ENCODE measurements at places on chromosomes 12 and 14. TPM values are rescaled to one million over a fixed set of nuclear protein-coding genes. Genes with fewer than 3 reads are reported as not detected.

GRCh38 chr12:90085494-90086274, 377.0 kb upstream of the ATP2B1 start:
- no peak overlapping the region for H3K4me3 ChIP-seq
- H3K27me3 ChIP-seq = no peaks in the 10 kb centered on the region
- no peaks in the 10 kb centered on the region for H3K36me3 ChIP-seq

- H3K27ac ChIP-seq = no peak overlapping the region
- no peaks in the 10 kb centered on the region for H3K27me3 ChIP-seq
- DNase-seq = no peak
Measured at GRCh38 chr14:95609398-95609990, 74.6 kb downstream of the GLRX5 start.

DNA sequence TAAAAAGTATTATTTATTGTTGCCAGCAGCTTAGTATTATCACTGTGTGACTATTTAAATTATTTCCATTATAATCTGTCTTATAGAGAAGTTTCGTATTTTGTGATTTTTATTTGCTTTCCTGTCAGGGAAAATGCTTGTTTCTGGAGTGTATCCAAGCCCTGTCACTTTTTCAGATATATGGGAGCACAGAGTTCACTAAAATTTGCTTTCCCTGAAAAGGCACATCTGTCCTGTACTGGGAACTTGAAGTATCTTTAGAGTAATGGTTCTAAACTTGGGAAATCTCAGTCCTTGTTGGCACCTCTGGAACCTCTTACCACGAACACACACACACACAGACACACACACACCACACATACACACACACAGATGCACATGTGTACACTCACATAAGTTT, 39.3 kb upstream of the SSTR1 start:
- no peak for DNase-seq
- H3K4me3 ChIP-seq = no peak overlapping the region
- no peaks in the 10 kb centered on the region for H3K4me1 ChIP-seq
- no peaks in the 10 kb centered on the region for H3K36me3 ChIP-seq

DNA sequence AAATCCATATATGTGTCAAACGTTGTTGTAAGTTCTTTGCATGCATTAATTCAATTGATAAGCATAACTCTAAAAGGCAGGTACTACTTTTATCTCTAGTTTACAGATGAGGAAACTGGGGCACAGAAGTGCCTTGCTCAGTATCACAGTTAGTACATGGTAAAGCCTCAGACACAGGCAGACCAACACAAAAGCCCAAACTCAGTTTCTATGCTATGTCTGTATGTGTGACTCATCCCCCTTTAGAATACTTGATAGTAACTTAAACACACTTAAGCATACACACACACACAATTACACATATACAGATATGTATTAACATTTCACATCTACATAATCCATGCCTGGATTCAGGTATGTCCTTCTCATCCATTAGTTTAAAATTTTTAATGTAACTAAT, 88.0 kb downstream of the EPS8 start:
- peaks cover 75% of the 10 kb centered on the region for H3K4me1 ChIP-seq
- H3K27ac ChIP-seq = peak overlapping the region; percentile 81
- DNase-seq = no peak

- no peak overlapping the region for H3K4me3 ChIP-seq
- H3K27ac ChIP-seq = no peak overlapping the region
- no peaks in the 10 kb centered on the region for H3K27me3 ChIP-seq
- DNase-seq = no peak
Measured at GRCh38 chr14:100271247-100271939, 32.4 kb downstream of the YY1 start.

DNA sequence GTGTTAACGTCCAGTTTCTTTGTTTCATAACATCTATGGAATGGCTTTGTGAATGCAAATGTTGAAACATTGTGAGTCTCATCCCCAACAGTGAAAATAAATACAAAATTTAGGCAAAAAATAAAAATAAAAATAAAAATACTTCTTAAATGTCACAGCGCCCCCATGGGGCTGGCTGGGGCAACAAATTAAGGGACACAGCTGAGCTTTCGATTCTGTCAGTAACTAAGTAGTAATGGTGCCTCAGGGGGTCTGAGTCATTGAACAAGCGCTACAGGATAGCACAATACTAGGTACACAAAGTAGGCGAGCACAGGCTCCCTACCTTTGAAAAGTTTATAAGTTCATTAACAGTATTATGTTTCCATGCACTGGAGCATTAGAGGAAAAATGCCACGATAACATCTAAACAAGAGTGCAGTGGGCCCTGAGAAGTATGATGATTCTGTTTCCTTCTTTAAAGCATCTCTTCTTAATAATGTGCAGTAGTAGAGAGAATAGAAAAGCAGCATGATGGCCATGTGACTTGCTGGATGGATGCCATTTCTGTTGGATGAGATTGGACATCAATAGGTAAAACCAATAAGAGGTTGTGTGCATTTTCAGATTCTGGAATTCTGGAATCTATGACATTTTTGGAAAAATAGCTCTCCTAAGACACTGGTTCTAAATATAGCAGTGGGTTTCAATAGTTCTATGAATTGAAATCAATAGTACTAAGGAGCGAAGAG, 667.2 kb downstream of the DIO2 start:
- DNase-seq = no peak
- no peak overlapping the region for H3K4me3 ChIP-seq
- H3K27me3 ChIP-seq = no peaks in the 10 kb centered on the region
- H3K36me3 ChIP-seq = no peaks in the 10 kb centered on the region

DNA sequence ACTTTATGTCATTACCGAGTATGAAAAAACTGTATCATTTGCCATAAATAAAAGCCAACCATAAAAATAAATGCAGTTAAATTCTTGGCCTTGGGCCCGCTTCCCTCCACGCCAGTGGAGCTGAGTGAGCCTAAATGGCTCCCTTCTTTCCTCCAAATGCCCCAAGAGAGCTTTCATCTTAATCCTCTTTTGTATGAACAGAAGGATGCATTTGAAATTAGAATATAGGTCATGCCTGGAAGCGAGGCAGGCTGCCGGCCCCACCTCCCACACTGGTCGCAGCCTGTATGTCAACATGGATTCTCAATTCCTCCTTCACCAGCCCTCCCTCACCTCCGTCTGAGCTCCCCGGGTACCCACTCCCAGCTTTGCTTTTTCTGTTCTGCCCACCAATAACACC, 245.7 kb downstream of the SLC15A4 start:
- DNase-seq = no peak
- no peaks in the 10 kb centered on the region for H3K4me1 ChIP-seq
- no peak overlapping the region for H3K4me3 ChIP-seq
- H3K36me3 ChIP-seq = no peaks in the 10 kb centered on the region

P2RX2 gene
- not detected for total RNA-seq

DNA sequence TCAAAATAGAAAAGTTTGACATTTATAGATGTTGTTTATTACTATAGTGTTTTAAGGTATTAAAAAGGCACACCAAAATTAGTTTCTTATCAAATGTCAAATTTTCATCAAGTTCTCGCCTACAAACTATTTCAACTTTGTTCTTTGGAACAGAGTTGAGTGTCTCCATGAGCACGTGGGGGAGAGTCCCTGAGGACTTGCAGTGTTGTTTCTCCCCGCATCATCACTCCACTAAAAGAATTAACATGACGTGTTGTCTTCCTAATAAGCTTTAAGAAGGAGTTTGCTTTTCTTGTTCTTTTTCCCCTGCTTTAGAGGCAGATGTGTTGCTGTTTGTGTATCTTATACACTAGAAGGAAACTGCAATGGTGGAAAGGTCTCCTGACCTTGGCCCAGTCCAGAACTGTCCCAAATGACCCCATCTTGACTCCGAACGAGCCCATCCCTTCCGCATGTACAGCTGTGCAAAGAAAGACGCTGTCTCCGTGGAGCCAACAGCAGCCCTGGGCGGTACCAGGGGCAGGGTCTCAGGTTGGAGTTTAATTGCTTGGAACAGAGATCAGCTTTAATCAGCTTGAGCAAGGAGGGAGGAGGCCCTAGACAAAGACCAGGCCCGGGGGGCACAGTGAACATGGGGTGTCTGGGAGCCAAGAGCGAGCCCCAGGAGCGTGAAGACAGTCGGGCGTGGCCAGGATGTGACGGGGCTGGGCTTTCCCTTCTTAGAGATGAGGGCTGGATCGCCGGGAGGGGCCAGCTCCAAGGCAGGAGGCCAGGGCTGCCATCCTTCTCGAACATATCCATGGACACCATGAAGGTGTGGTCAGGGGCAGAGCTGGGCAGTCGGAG, 215.4 kb upstream of the RTL1 start:
- DNase-seq = no peak
- H3K36me3 ChIP-seq = no peaks in the 10 kb centered on the region
- no peaks in the 10 kb centered on the region for H3K27me3 ChIP-seq
- no peak overlapping the region for H3K4me3 ChIP-seq
- no peaks in the 10 kb centered on the region for H3K4me1 ChIP-seq
- no peak overlapping the region for H3K27ac ChIP-seq

TSPAN19 gene
- total RNA-seq = not detected

DNA sequence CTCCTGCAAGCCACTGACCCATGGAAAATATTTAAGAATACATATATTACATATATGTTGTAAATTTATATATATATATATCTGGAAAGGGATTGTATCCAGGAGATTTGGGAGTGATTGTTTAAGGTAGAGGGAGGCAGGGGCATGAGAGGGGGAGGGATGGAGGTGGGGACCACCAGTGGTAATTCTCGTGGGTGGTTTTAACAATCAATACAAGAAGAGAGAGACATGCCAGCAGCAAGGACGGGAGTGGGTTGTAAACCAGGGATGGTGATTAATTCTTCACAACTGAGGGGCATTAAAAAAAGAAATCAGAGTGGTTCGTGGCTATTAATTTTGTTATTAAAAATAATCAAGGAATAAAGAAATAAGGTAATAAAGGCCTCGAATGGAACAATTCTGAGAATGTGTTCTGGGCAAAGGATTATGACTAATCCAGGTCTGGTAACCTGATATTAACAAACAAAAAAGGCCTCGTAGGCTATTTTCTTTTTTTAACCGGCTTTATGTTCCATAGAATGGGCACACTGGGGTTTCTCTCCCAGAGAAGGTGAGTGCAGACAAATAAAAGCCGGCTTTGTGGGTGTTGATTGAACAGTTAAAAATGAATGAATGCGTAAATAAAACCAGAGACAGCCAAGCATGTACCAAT, 8.3 kb upstream of the RTL1 start:
- H3K36me3 ChIP-seq = no peaks in the 10 kb centered on the region
- H3K4me1 ChIP-seq = no peaks in the 10 kb centered on the region
- H3K4me3 ChIP-seq = no peak overlapping the region
- H3K27me3 ChIP-seq = no peaks in the 10 kb centered on the region
- DNase-seq = no peak

KRT76 gene
- not detected for total RNA-seq

DNA sequence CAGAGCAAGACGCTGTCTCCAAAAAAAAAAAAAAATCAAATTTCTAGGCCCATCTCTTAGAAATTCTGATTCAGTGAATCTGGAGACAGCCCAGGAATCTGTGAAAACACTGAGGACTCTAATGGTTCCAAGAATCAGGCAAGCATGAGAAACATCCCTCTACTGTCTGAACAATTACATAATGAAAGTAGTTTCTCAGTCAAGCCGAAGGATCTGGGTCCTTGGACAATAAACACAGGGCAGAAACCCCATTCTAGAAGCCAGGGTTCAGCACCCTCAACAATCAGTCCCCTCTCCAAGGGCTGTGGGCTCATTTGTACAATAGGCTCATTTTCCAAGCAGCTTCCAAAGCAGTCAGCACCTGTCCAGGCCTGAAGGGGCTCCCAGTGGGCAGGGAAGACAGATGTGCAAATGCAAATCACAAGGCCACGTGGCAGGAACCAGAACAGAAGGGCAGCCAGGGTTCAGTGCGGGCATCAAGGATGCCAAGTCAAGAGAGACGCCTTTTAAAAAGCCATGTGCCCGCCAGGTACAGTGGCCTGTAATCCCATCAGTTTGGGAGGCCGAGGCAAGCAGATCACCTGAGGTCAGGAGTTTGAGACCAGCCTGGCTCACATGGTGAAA, 96.1 kb downstream of the KSR2 start:
- H3K27me3 ChIP-seq = no peaks in the 10 kb centered on the region
- no peaks in the 10 kb centered on the region for H3K4me1 ChIP-seq
- DNase-seq = no peak
- H3K27ac ChIP-seq = no peak overlapping the region
- H3K36me3 ChIP-seq = no peaks in the 10 kb centered on the region
- H3K4me3 ChIP-seq = no peak overlapping the region

GRCh38 chr14:103529383-103530365, 678 bp downstream of the TRMT61A start:
- H3K27ac ChIP-seq = peak overlapping the region; percentile 36
- H3K36me3 ChIP-seq = peaks cover 3% of the 10 kb centered on the region
- no peak for DNase-seq
- H3K4me3 ChIP-seq = peak overlapping the region; percentile 99
- H3K4me1 ChIP-seq = peaks cover 54% of the 10 kb centered on the region

DNA sequence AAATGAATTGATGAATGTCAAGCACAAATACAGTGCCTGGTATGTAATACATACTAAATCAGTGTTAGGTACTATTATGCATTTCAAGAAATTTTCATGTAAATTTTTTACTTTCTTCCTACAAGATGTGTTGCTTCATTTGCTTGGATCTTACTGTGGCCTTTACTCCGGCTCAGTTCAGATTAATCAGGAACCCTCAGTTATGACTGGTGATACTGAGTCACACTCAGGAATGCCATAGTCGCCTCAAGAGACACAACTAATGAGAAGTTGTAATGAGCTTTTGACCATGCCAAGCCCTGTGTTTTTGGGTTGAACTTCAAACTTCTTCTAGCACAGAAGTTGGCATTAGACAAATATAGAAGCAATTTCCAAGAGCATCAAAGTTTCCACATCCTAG, 96.0 kb downstream of the TGFB3 start:
- no peaks in the 10 kb centered on the region for H3K27me3 ChIP-seq
- DNase-seq = no peak
- no peak overlapping the region for H3K27ac ChIP-seq

SCN8A gene
- not detected for total RNA-seq

- no peak for DNase-seq
- H3K36me3 ChIP-seq = no peaks in the 10 kb centered on the region
- H3K4me3 ChIP-seq = peak overlapping the region; percentile 62
- H3K27me3 ChIP-seq = no peaks in the 10 kb centered on the region
- peaks cover 28% of the 10 kb centered on the region for H3K4me1 ChIP-seq
- H3K27ac ChIP-seq = peak overlapping the region; percentile 87
Measured at GRCh38 chr12:2384533-2385351, 332.0 kb downstream of the CACNA1C start.

SLC7A8 gene
- total RNA-seq = 18.4 TPM

PRIMA1 gene
- 3.5 TPM for total RNA-seq

DNA sequence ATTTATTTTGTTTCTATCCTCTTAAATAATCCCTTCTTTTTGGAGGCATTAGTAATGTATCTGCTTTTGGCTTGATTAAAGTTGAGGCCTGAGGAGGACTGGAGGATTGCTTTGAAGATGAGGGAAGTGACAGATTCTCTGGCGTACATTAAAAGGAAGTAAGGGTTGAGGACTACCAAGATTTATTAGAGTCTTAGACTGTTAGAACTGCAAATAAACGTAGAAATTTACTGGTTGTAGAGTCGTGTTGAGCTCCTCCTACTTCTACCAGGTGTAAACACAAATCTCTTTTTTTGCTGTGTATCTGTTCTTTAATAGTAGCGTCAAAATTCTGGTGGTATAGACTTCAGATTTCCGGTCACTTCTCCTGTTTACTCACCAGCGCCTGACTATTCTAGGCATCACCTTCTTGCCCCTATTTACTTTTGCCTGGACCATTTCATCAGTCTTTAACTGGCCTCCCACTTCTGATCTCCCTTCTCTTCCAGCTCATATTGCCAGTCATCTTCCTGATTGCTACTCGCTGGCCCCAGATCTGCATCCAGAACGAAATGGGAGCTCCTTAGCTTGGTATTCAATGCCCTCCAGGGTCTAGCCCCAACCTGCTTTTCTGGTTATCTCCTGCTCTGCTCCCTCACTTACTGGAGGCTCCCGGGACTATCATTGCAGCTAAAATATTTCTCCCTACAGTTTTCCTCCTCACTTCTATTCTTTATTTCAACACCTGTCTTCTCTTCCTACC, 8.4 kb upstream of the EID3 start:
- H3K36me3 ChIP-seq = peaks cover 31% of the 10 kb centered on the region
- no peaks in the 10 kb centered on the region for H3K27me3 ChIP-seq
- H3K4me3 ChIP-seq = peak overlapping the region; percentile 34
- DNase-seq = no peak
- H3K4me1 ChIP-seq = peaks cover 87% of the 10 kb centered on the region

Measured in thoracic aorta (tissue), 2 donors.